ENCODE measurements at places on chromosomes 7 and 10.

GRCh38 chr7:99625321-99625720 is 8.6 kb downstream of the ZSCAN25 start:
- no peak for DNase-seq

GRCh38 chr10:124072106-124072505 is 21.3 kb downstream of the CHST15 start:
- DNase-seq = no peak

GRCh38 chr7:16465469-16466361 is at the start of gene SOSTDC1:
SOSTDC1 (minus strand) TSS chr7:16465738; CDS start chr7:16465668, 70 bp downstream.
- no peak for DNase-seq

DNA sequence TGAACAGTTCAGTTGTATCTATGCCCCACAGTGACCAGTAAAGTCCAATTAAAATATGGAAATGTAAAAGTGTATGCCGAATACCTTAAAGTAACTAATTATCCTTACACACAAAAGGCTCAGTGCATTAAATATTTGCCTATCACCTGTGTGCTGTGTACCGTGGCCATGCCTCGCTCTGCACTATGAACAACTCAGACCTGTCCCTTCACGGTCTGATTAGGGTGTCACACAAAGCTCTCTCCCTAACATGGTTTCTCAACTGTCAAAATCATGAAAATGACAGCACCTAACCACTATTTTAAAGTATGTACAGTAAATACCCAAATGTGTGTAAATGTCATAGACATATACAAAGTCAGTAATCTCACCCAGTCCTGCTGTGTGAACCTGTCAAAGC is 43.1 kb downstream of the STK17A start:
- DNase-seq = no peak

DNA sequence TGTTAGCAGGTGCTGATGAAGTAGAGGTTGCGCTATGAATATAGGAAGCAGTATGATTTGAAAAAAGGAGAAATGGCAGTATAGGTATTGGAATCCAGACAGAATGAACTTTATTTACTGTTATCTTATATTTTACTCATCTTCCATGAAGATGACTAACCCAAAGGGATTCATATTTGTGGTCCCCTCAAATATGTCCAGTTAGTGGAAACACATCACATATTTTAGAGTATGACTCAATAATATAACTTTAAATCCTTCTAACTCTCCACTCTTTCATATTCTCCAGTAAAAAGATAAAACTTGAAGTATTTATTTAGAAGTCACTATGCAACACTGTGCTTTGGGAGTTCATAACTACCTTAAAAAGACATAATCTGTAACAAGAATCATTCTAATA is 286.5 kb upstream of the LRRTM3 start:
- DNase-seq = no peak

DNA sequence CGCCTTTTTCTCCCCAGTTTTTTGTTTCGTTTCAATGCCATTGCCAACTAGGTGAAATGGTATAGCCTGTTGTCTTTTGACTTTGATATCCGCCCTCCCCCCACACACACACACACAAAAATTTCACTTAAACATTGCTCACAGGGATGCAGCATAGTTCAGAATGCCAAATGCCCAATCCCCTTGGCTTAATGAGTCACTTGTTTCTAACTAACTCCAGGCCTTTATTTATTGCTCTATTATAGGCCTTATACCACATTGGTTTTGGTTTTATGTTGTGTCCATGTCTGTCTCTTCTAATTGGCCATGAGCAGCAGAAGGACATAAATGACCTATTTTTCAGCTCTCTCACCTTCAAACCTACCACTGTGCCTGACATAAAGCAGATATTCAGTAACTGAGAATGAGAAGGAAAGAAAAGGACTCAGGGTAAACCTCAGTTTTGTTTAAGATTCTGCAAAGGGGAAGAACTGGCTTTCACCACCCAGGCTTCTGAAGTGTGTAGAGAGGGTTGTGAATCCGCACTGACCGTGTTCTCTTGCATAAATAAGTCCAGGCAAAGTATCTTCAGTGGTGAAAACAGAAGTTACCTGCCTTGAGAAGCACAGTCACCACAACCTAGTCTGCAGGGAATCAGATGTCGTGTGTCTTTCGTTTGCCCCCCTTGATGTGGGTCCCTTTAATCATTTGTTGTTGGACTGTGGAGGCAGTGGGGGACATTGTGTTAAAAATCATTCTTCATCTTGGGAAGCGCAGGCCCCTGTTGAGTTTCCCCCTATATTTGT is 139.8 kb downstream of the CELF2 start:
- DNase-seq = no peak

GRCh38 chr7:5657901-5658300 is 123.6 kb downstream of the RNF216 start:
- no peak for DNase-seq

Data from activated CD8-positive, alpha-beta memory T cell treated with anti-CD3 and anti-CD28 coated beads for 48 hours (primary cell).